ENCODE measurements at places on chromosomes 11 and 22.

DNA sequence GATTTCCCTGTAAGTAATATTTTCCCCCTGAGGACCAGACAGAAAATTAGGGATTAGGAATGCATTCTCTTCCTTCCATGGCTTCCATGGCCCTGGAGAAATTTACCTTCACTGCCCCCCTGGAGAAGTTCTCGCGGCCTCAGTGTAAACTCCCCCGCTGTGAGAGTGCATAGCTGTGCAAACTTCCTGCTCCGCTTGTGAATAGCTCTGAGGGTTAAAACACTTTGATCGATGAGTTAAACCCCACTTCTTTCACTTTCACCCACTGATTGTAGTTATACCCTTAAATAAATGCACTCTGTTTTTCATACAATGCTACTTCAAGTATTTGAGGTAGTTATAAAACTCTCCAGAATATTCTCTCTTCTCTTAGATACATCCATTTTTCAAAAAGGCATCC lies 190.8 kb downstream of the DSCAML1 start:
- no peak for DNase-seq

DNA sequence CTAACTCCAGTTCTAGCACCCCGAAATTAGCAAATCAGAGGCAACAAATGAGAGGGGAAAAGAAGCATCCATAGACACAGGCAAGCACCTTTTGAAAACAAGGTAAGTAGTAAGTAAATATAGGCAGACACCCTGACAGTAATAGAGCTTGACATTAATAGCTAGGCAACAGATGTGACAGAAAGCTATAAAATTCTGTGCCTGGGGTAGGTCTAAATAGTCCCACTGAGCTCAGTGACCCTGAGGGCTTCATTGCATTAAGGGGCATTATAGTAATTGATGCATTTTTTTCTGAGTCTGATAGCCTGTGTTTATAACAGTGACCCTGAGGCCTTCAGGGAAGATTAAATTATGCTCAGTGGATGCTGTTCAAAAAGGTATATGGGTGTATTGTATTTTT lies 197.1 kb downstream of the HIPK3 start:
- no peak for DNase-seq

- DNase-seq: no peak
These were observed 30.0 kb upstream of the SMCO4 start for GRCh38 chr11:93573184-93573583.

GRCh38 chr11:100612766-100613165 lies 74.3 kb upstream of the ARHGAP42 start:
- no peak for DNase-seq

All from T1000 (cell line).